HFFc6 (cell line): ENCODE measurements at places on chromosomes 5 and 9. TPM values are rescaled to one million over a fixed set of nuclear protein-coding genes. Genes with fewer than 3 reads are reported as not detected.

HSPB3 gene
- total RNA-seq, result 2.8 to 11.7 TPM (median 7.7 TPM) in 3 replicates

SLC22A4 gene
- 11.7 to 11.9 TPM (median 11.8 TPM) in 3 replicates for total RNA-seq

JMY gene
- total RNA-seq, result 5.3 to 9.7 TPM (median 7.8 TPM) in 3 replicates

SPAAR gene
- 0.26 to 0.35 TPM in 2 of 3 replicates, not detected in the other for total RNA-seq

DNA sequence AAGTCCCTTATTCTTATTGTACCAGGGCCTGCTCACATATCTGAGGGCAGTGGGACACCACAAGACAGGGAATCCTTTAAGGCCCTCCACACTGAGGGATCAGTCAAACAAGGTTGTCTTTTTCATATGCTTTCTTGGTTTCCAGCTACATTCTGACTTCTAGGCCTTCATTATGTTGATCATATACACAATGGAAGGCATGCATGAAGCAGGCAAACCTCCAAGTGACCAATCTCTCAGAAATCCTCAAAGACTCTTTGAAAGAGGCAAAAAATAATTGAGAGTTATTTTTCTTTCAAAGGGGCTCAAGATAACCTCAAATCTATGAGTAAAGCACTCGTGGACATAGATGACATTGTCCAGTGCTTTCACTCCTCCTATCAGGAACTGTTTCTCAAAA, 1195.9 kb upstream of the ACO1 start:
- H3K27me3 ChIP-seq, result no peaks in the 10 kb centered on the region
- DNase-seq, result no peak
- no peak overlapping the region for H3K4me3 ChIP-seq
- H3K4me1 ChIP-seq, result no peaks in the 10 kb centered on the region
- no peak overlapping the region for H3K27ac ChIP-seq

DNA sequence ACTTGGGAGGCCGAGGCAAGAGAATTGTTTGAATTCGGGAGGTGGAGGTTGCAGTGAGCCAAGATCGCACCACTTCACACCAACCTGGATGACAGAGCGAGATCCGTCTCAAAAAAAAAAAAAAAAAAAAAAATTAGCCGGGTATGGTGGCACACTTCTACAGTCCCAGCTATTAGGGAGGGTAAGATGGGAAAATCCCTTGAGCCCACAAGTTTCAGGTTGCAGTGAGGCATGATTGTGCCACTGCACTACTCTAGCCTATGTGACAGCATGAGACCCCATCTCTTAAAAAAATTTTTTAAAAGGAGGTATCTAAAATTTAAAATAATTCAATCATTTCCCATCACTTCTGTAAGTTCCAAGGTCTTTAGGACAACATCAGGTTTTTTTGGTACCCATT, 26.0 kb downstream of the PSIP1 start:
- H3K27me3 ChIP-seq, result no peaks in the 10 kb centered on the region
- H3K4me3 ChIP-seq, result no peak overlapping the region
- H3K27ac ChIP-seq, result no peak overlapping the region
- peaks cover 5% of the 10 kb centered on the region; the same call in 1 of the 2 replicates for H3K36me3 ChIP-seq

DNA sequence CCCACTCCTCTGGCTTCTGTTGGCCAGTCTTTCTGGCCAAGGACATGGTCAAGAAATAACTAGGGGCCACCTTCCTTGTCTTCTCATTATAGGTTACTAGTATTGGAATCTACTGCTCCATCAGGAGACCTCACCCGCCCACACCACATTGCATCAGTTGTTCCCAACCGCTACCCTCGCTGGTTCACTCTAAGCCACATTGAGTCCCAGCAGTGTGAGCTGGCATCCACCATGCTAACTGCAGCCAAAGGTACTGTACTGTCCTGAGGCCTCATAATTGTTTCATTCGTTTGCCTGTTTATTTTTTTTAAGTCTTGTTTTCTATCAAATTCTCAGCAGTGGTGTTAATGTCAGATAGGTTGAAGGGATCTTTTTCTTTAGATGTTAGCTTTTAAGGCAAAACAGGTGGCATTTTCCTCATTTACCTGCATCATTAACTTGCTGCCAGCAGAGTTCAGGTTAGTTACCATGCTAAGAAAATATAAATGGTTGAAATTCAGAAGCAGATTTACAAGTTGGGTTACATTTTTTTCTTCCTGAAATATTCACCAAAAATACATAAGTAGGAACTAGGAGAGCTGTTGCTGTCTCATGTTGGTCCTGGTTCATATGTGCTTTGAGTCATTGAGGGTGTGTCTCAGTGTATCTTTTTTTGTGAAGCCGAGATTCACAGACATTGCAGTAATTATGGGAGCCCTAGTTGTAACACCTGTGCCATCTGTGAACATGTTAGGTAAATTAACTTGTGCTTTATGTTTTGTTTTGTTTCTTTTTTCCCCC, 206.9 kb downstream of the ZSWIM6 start:
- no peaks in the 10 kb centered on the region for H3K4me1 ChIP-seq
- peaks cover 1% of the 10 kb centered on the region for H3K27me3 ChIP-seq
- no peak overlapping the region for H3K27ac ChIP-seq
- peaks cover 50% of the 10 kb centered on the region for H3K36me3 ChIP-seq
- H3K4me3 ChIP-seq, result no peak overlapping the region

- no peak overlapping the region for H3K4me3 ChIP-seq
- no peaks in the 10 kb centered on the region for H3K27me3 ChIP-seq
- H3K4me1 ChIP-seq, result peaks cover 50% of the 10 kb centered on the region
- peaks cover under 1% of the 10 kb centered on the region; the same call in 1 of the 2 replicates for H3K36me3 ChIP-seq
- no peak for DNase-seq
Measured at GRCh38 chr5:173896631-173897030, 8.5 kb downstream of the CPEB4 start.

GRCh38 chr5:1654786-1655495, 131.2 kb upstream of the LPCAT1 start:
- no peaks in the 10 kb centered on the region for H3K36me3 ChIP-seq
- no peak overlapping the region for H3K27ac ChIP-seq
- H3K4me3 ChIP-seq, result no peak overlapping the region
- DNase-seq, result no peak
- H3K27me3 ChIP-seq, result peaks cover 33% of the 10 kb centered on the region
- H3K4me1 ChIP-seq, result no peaks in the 10 kb centered on the region

DNA sequence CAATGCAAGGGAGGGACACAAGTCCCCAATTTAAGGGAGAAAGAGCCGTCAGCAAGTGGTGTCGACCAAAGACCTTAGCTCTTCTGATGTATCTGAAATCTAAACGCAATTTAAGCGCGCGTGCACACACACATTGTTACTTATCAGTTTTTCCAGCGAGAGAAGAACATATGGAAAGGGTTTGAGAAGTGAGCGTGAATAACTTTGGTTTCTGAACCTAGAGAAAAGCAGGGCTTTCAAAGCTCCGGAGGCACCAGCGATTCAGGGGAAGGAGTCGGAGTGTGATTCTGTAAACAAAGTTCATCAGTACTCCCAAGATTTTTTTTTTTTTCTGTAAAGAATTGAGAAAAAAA, 191.8 kb downstream of the MEF2C start:
- no peak for DNase-seq
- peaks cover 87% of the 10 kb centered on the region for H3K27me3 ChIP-seq
- peak overlapping the region; percentile 85 for H3K4me3 ChIP-seq
- peaks cover 38% of the 10 kb centered on the region for H3K4me1 ChIP-seq

DNA sequence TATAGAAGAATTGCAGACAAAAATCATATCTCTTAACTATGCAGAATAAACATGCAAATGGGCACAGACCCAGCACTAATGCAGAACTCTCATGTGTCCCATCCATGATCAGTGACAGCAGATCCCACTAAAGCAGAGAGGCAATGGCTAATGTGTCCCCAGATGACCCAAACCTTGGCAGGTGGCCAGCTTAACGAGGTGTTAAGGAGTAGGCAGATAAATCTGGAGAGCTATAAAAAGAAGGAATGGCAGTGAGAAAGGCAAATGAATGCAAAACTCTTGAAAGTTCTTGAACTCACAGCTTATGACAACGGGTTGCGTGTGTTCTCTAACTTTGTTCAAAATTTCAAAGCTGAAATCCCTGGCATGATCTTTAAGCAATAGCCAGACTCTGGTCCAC, 265.4 kb downstream of the RASEF start:
- no peak overlapping the region for H3K27ac ChIP-seq
- no peaks in the 10 kb centered on the region for H3K36me3 ChIP-seq
- DNase-seq, result no peak
- H3K4me3 ChIP-seq, result no peak overlapping the region
- H3K4me1 ChIP-seq, result no peaks in the 10 kb centered on the region

DNA sequence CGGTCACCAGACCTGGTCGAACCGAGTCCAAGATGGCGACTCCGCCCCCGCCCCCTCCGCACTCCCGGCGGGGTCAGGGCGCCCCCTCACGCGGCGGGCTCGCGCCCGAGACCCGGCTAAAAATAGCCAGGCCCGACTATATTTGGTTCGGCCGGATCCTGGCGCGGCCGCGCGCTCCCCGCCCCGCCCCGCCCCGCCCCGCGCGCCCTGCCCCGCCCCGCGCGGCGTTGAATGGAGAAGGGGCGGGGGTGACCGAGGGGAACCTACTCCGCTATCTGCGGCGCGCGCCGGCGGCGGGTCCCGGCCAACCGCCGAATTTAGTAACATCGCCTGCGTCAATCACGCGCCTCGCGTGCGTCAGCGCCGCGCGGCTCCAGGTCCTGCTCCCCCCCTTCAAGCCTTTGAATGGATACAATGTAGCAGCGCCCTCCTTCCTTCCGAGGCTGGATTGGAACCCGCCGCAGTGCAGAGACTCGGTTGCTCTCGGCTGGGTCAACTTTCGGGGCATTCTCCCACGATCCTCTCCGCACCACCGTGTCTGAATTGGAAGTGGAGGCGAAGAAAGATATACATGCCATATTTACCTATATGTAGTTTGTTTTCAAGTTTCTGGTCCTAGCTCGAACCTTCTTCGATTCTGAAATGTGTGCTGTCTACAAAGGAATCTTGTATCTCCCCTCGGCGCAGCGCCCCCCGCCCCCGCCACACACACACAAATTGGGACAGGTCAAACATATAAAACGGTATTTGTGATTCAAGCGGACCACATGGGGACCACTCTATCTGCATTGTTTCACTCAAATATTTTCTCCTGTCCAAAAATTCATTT, 1.6 kb upstream of the NR4A3 start:
- H3K36me3 ChIP-seq, result no peaks in the 10 kb centered on the region
- H3K27me3 ChIP-seq, result peaks cover 10% of the 10 kb centered on the region
- peak; percentile 92 for DNase-seq

DNA sequence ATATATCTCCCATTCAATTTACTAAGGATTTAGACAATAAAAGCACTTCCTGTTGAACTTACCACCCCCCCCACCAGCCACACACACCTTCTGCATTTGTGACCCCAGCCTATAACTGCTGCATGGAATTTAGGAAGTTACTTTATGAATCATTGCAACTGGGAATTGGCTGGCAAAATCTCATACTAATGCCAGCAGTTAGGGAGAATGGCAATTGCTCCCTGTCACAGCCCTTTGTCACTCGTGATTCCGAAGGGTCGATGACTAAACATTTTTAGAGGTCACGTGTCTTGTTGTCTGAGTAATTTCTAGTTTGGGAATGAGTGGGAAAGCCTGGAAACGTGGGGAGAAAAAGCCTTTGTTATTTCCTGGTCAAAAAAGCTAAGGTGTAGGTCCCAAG, 46.6 kb upstream of the PCA3 start:
- DNase-seq, result no peak
- peaks cover 16% of the 10 kb centered on the region for H3K27me3 ChIP-seq
- H3K4me3 ChIP-seq, result no peak overlapping the region
- no peaks in the 10 kb centered on the region for H3K36me3 ChIP-seq
- H3K27ac ChIP-seq, result no peak overlapping the region
